ENCODE measurements at places on chromosomes 5 and 9.

DNA sequence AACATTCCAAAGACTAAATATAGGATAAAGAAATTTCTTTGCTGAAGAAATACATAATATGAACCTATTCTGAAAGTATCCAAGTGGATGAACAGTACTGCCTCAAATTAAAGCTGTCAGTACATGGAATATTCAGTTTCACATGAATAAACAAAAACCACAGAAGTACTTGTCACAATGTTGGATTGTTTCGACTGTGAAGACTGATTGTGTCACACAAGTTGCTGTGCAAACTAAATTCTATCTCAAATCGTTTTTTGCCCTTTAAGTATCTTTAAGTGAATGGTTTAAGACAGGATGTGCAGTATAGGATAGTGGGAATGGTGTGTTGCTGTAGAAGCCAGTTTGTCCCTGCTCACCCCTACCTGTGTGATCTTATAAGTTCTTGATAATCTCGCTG is 137.4 kb upstream of the OTULINL start:
- no peak for DNase-seq

- no peak for DNase-seq
Observed at GRCh38 chr5:119390404-119390803, 34.6 kb downstream of the TNFAIP8 start.

DNA sequence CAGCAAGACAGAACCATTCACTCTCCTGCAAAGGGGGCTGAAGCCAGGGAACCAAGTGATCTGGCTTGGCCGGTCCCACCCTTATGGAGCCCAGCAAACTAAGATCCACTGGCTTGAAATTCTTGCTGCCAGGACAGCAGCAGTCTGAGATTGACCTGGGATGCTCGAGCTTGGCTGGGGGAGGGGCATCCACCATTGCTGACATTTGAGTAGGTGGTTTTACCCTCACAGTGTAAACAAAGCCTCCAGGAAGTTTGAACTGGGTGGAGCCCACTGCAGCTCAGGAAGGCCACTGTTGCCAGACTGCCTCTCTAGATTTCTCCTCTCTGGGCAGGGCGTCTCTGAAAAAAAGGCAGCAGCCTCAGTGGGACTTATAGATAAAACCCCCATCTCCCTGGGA is 60.5 kb downstream of the TNFSF8 start:
- DNase-seq, result no peak

GRCh38 chr5:68460147-68460798 is 244.7 kb downstream of the PIK3R1 start:
- DNase-seq, result peak; percentile 53

DNA sequence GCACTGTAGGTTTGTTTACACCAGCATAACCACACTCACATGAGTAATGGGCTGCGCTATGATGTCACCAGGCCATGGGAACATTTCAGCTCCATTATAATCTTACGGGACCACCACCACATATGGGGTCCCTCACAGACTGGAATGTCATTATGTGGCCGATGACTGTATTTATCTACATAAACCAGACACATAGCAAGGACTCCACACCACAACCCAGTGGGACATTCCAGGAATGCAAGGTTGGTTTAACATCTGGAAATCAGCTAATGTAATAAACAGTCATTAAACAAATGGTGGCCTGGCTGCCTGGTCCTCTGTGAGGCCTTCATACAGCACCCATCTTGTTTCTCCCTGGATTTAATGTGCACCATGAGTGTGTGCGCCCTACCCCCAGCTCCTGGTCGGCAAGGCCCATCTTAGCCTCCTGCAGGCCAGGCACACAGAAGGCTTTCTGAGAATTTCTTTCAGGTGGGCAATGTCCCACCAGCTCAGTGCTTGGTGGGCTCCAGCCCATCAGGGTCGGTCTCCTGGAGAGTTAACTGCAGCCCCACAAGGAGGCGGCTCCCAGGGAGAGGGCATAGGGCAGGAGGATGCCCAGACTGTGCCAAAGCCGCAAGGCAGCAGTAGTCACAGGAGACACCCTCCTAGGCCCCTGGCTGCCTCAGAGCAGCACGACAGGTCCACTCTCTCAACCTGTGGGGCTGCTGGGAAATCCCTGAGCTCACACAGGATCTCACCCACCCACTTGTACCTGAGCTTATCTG is 35.9 kb upstream of the SARDH start:
- DNase-seq, result peak; percentile 32

GRCh38 chr9:14585730-14586473 is 107.3 kb downstream of the ZDHHC21 start:
- no peak for DNase-seq

GRCh38 chr5:127647361-127647958 is 1.4 kb upstream of the CTXN3 start:
- no peak for DNase-seq

DNA sequence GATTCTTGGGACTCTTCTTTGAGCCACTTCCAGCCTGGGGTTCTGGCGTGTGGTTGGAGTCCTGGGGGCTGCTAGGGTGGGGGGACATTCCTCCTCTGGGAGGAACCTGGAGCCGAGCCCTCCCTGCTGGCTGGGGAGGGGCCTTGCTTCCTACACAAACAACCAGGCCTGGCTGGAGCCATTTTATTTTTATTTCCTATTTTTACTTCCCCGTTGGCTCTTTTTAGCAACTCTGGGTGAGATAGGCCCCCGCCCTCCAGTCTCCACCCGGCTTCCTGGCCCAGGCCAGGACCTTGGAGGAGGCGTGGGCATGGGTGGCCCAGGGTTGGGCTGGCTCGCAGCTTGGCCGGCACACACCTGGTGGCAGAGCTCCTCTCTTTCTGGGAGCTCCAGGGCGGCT is 15.1 kb downstream of the RXRA start:
- no peak for DNase-seq

DNA sequence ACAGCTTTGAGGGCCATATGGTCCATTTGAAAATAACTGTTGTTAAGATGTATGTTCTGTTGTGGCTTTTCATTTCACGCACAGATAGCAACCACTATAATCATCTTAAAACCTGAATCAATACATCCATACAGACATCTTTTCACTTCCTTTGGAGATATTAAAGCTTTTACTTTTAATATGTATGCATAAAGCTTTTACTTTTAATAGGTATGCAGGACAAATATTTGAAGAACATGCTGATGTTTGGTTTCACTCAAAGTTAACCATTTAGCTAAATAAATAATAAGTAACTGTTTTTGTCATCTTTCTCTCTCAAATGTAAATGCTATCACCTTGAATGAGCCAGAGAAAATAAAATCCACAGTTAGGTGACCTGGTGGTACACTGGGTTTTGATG is 108.6 kb downstream of the OXCT1 start:
- DNase-seq, result no peak

DNA sequence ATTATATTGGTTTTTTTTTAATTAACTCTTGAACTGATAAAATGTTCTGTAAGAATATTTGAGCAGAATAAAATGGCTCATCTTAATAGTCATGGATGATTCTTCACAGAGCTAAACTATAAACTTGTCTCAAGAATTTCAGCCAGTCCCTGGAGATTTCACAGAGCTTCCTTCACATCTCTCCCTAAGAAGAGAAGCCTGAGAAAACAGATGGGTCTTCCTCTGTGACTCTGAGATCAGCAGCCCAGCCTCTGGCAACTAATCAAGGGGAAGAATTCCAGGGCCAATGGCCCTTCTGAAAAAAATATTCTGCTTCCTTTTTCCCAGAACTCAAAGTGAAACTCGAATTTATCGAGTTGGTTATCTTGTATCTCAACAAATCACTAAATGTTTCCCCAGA is 122.2 kb upstream of the ITGA1 start:
- DNase-seq, result peak; percentile 54

GRCh38 chr9:70607926-70608325 is 193.5 kb upstream of the KLF9 start:
- no peak for DNase-seq

DNA sequence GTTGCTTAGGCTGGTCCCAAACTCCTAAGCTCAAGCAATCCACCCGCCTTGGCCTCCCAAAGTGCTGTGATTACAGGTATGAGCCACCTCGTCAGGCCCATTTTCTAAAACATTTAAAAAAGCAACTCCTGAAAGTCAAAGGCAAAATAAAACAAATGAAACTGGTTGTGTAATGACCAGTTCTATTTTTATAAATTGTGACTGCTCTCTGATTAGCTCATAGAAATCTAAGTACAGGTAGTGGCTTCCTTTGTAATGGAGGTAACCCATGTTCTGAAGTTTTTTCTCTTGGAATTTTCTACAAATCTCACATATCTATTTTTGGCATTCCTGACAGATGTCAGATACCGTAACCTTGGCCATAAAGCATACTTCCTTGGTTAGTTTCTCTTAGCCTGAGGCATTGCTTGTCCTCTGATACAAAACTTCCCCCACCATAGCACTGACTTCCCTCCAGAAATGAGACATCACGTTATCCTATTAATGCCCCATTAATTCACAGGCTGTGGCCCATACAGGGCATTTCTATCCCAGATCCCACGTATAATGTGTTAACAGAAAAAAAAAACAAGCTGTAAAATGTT is 14.1 kb upstream of the AK3 start:
- DNase-seq, result no peak

DNA sequence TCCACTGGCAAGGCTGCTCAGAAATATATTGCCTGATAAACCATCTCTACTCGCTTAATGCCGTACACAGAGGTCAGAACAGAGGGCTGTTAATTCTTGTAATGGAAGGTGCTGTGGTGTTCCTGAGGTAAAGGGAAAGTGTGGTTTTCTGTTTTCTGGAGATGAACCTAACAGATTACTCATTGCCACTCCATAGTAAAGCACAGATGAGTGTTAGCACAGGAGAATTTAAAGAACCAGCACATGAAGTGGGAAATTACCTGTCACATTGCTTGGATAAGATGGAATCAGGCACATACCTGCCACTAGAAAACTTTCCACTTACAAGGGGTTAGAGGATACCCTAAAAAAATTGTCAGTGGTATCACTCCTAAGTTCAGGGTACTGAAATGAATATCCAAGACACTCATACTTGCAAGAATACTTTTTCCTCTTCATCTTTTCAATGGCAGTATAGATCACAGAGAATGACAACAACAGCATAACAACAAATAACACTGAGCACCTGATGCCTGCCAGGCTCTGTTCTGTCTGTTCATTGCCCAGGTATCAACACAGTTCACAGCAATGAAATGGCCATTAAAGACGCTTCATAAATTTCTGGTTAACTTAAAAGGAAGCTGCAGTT is 152.9 kb upstream of the GNA14 start:
- DNase-seq, result no peak

- DNase-seq, result no peak
Observed at GRCh38 chr5:164202338-164202737, 696.9 kb downstream of the MAT2B start.

DNA sequence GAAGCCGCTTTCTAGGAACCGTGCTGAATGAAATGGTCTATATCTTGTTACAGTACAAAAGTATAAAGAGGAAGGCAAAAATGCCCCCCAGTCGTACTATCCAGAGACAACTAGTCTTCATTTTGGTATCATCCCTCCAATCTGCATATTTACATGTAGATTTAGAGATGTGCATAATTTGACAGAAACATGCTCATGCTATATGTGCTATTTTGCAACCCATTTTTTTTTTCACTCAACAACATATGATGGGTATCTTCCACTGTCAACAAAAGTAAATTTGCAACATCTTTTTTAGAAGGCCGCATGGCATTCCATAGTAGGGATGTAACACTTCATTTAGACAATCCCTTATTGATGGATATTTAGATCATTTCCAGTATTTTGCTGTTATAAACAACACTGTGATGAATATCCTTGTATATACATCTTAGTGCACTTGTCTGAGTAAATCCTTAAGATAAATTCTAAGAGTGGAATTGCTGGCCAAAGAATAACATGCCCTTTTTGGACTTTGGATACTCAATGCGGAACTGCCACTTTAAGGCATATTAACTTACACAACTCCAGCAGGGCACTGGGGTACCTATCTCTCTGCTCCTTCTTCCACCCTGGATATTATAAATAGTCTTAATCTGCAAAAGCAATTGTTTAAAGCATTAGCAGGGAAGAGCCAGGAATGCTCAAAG is 71.1 kb upstream of the SH3PXD2B start:
- no peak for DNase-seq

- no peak for DNase-seq
Observed at GRCh38 chr5:40331616-40332015, 348.1 kb upstream of the PTGER4 start.

DNA sequence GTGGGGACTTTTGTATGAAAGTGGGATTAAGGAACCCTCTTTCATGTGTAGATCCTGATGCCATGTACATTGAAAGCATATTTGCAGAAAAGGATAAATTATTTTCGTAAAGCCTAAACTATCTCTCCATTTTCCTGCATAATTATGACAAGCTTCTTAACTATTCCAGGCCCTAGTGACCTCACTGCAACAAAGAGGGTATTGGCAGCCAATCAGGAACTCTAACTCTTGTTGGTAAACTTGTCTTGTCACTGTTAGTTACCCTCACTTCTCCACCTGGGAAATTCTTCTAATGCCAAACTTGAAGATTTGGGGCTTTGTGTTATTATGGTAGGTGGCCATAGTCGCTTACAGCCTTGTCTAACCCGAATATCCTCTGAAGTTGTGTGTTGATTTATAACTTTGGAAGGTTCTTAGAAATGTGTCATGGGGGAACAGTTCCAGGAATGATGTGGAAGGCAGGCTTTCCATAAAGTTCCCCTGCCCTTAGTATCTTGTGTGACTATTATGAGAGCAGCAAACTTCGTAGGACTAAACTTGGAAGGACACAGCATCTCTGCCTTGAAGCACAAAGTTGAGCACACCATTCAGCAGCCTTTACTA is 52.5 kb downstream of the IQGAP2 start:
- DNase-seq, result no peak

DNA sequence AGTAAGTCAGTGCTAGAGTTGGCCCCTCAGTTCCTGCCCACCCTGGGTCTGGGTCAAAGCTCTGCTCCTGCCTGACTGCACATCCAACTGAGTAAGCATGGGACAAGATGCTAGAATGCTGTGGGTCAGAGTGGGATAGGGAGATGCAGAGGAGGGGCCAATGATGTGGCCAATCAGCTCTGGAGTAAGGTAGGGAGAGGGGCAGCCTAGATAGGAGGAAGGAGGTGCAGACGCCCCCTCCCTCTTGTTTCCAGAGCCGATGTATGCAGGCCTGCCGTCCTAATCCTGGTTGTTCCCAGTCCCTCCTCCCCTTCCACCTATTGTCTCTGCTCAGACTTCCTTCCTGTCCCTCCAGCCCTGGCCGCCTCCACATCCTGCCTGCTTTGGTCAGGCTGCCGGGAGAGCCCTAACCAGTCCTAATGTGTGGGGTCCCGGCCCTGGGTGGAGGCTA is 1.3 kb downstream of the ARAP3 start:
- DNase-seq, result peak; percentile 87

- no peak for DNase-seq
Observed at GRCh38 chr5:106106384-106106783, 1564.4 kb downstream of the EFNA5 start.

DNA sequence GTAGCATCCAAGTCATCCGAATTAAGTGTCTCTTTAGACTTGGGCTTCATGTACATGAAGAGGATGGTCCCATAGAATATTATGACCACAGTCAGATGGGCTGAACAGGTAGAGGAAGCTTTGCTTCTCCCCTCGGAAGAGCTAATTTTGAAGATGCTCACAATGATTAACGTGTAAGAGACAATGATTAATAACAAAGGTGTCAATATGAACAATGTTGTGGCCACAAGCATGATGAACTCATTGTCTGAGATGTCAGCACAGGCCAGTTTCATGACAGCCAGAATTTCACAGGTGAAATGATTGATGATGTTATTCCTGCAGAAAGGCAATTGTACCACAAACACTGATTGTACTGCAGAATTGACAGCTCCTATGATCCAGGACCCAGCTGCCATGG is 626 bp downstream of the OR13C2 start:
- DNase-seq, result no peak

GRCh38 chr9:21559402-21560280 is 77.5 kb upstream of the IFNE start:
- no peak for DNase-seq
